Hepatic stellate cell (primary cell): ENCODE measurements at places on chromosomes 3 and 15.

DNA sequence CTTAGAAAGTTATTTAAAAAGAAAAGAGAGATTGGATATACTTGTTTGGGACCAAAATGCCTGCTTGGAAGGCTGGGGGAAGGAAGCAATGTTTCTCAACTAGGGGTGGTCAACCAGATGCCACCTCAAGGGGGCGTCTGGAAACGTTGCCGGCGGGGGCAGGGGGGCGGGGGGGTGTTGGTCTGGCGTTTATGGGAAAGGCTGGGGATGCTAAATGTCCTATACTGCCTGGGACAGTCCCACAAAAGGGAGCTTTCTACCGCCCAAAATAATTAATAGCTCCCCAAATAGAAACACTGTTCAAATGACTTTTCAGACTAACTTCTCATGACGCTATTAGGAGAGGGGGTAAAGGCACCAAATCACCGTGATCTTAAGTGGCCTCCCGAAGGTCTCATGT, 2.2 kb downstream of the POLG start:
- DNase-seq: peak; percentile 65

DNA sequence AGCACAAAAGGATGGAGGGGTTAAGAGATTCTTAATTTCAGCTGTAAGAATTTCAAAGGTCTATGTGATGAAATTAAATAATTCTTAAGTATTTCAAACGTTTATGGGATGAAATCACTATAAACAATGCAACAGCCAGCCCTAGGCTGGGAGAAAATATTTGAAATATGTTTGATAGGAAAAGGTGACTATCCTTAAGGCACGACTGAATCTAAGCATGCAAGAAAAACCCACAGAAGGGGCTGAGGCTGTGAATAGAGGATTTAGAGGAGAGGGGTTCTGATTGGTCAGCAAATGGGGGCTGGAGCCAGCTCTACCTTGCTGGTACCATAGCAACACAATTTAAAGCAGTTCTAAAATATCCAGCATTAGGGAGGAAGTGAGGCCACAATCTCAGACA, 220.8 kb upstream of the ATP10A start:
- no peak for DNase-seq

DNA sequence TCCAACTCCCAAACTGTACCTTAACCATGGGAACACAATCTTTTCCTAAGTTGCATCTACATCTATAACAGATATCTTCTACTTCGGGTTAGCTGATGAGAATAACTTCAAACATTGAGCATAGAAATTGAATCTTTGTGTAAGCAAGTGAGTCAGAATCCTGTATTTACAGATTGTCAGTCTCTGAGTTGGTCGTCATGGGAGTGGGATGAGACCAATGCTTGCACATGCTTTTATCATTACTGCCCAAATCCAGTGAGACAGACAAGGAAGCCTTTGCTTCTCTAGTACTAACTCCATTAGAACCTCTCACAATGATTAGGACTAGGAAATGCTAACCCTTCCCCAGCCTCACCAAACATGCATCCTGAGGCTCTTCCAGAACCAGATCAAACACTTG, 587.1 kb upstream of the ZNF717 start:
- no peak for DNase-seq

DNA sequence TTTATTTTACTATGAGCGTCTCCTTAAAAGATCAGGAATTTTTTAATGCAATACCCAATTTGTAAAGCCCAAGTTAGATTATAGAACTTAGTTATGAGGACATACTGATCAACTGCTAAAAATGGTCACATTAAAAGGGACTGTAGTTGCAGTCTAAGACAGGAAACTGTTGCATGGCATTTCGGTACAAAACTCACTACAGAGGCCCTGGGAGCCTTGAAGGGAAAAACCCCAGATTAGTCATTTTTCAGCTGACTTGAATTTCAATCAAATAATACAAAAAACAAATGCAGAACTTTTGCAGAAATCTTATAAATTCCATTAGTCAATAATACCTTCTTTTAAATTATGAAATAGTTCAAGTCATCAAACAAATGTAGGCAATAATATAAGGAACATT, 6.9 kb upstream of the PTX3 start:
- DNase-seq: peak; percentile 26

- DNase-seq: no peak
Measured at GRCh38 chr3:55683666-55684270, 196.7 kb upstream of the WNT5A start.

DNA sequence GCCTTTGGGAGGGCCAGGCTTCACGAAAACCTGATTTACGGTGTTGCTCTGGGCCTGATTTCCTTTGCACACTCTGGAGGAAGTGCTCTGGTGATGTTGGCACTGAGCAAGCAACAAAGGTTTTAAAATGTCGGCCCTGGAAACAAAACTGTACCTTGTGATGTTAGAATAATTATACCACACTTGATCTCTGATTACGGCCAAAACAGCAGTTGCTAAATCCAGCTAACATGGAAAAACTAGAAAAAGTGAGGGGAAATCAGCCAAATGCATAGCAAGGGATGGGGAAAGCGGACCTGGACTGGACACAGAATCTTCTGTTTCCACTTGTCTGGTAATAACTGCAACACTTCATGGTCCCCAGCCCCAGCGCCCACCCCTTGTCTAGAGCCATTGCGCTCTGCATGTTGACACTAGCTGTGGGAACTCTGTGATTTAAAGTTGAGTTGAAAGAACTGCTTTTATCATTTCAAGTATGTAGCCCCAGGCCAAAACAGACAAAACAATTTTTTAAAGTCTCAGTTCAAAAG, 120.1 kb downstream of the VGLL4 start:
- DNase-seq: no peak

DNA sequence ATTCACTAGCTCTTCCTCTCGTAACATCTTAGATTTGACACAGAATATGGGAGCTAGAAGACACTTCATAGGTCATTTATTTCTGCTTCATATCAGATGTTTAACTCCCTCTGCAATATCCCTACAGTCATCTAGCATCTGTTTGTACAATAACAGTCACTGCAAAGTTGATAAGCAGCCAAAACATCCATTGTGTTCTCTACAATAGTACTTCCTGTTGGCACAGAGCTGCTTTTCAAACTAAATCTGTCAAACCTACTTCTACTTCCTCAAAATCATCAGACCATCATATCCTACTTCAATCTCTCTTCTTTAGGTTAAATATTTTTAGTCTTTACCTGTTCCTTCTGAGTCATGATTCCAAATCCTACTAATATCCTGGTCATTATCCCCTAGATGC, 233.2 kb downstream of the FGF12 start:
- DNase-seq: no peak

GRCh38 chr3:124381575-124382333, 348.5 kb upstream of the UMPS start:
- DNase-seq: no peak

DNA sequence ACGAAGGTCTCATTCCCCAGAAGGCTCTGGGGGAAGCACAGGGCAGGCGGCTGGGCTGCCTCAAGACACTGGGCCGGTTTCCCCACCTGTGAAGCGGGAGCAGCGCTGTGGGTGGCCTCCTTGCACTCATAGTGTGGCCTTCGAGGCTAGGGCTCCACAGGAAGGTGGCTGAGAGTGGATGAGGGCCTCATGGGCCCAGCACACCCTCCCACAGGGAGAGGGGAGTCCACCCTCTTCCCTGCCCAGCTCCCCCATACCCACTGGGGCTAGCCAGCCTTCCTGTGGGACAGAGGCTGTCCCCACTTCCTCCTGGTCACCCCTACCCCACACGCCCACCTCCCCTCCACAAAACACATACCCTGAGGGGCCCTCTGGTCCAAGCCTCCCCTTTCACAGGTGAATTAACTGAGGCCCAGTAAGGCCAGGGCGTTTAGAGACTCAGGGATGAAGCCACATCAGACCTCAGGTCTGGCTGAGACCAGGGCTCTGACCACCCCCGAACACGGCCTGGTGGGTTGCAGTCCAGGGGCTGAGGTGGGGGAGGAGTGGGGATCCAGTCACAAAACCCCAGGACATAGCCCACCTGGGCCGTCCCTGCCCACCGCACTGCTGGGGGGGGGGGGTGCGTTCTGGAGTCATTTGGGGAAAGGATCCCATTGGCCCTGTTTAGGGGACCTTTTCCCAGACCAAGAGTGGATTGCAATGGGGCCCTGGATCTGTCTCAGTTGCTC, 1.1 kb downstream of the ANPEP start:
- DNase-seq: no peak

GRCh38 chr3:194058189-194058571, 77.8 kb upstream of the HES1 start:
- no peak for DNase-seq

GRCh38 chr3:154786724-154787123, 293.4 kb upstream of the MME start:
- no peak for DNase-seq

DNA sequence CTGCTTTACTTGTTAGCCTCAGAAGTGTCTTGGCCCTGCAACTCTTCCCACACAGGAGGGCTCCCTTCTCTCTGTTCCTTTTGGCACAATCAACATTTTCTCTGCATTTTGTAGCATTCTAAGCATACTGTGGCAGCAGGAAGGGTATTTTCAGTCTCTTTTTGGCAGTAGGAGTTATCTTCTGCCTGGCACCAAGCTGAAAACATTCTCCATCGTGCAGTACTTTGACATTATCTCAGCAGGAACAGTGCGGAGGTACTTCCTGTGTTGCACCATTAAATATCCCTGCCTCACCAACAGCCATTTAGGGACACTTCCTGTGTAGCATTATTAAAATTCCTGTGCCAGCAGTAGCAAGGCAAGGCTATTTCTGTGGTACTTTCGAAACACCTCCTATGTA, 233.2 kb upstream of the SEMA6D start:
- DNase-seq: no peak

- no peak for DNase-seq
Measured at GRCh38 chr3:4993276-4994143, 14.3 kb downstream of the BHLHE40 start.

- no peak for DNase-seq
Measured at GRCh38 chr15:64804619-64805018, 20.8 kb downstream of the PIF1 start.

DNA sequence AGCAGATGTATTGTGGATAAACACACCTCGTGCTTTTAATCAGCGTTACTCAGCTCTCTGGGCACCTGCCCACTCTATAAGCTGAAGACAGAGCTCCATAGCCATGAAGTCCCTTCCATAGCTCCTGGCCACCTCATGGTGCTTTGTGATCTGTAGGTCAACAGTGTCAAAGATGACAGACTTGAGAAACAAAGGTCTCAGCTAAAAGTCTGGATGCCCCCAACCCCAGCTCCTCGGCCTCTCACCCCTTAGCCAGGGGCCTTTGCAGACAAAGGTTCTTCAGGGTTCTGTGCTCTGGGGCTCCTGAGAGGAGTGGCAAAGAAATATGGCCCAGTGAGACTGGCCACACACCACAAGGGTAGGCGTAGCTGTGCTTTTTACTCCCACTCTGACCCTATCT, 168.6 kb downstream of the KLF13 start:
- DNase-seq: no peak

GRCh38 chr3:157026091-157026490, 133.9 kb downstream of the CCNL1 start:
- DNase-seq: no peak

- no peak for DNase-seq
Measured at GRCh38 chr3:57743496-57743895, 12.6 kb upstream of the SLMAP start.

GRCh38 chr3:193797566-193797965, 204.6 kb downstream of the OPA1 start:
- DNase-seq: no peak
